ENCODE measurements at places on chromosomes 13 and 19.

DNA sequence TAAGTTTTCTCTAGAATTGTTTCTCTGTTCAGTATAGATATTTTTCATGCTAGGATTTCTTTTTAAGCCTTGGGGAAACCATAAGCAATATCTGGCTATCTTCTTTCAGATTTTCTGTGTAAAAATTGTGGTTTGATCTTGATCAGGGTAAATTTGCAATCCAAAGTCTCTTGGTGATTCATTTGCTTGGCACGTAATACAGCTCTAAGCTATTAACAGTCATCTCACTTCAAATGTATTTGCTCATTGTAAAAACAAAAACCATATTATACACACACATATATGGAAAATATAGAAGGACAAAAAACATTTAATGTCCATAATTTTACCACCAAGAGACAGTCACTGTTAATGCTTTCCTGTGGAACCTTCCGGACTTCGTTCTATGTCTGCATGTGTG, 191.0 kb downstream of the SHISA2 start:
- DNase-seq = no peak

DNA sequence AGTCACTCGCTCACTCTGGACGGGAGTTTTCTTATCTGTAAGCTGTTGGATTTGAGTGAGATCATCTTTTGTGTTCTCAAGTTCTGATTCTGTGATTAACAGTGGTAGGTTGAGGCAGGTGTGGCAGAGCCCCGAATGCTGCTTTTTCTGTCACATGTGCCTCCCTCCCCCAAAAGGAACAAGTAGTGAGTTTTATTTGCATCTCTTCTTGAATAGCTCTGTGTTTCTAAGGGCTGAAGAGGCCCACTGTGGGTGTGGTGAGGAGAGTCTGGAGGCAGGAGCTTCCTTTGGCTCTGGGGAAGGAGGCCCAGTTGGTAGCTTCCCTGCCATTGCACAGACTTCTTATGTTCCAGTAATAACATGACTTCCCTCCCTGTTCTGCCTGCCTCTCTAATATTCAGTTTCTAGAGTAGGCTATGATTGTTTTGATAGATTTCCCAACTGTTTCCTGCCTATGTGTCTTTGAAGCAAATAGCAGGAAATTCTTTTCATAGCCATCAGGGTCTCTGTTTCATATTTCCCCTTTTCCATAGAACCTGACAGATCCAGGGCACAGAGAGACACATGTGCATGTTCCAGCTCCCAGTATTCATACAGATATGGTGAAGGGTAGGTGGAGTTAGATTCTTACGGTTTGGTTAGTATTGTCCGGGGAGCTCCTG, 23.9 kb upstream of the CXCL17 start:
- DNase-seq = no peak

DNA sequence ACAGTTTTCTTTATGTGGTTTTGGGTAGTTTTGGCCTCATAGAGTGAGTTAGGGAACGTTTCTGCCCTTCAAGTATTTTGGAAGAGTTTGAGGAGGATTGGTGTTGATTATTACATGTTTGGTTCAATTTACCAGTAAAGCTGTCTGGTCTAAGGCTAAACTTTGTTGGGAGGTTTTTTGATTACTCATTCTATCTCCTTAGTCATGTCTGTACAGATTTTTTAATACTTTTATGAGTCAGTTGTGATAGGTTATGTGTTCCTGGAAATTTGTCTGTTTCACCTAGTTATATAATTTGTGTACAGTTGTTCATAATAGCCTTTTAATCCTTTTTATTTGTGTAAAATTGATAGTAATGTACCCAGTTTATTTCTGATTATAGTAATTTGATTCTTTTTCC, 20.4 kb downstream of the RNF17 start:
- no peak for DNase-seq

DNA sequence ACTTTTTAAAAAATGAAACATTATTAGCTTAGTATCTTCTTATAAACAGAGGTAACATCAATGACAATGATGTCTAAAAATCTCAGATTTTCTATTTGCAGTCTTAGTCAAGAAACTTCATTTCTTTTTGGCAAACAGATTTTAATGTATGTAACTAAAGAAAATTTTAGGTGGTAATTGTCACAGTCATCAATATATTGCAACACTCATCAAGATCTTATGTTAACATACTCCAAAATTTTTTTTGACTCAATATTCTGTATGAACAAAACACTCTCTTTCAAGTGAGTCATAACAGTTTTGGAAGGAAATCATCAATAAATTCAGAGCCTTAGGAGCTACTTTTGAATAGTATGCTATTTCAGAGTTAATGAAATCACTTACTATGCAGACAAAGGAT, 1507.6 kb downstream of the SLITRK1 start:
- no peak for DNase-seq

- DNase-seq = no peak
Observed at GRCh38 chr13:58056426-58056825, 424.9 kb downstream of the PCDH17 start.

- DNase-seq = no peak
Observed at GRCh38 chr19:15829306-15829698, 13.8 kb upstream of the OR10H1 start.

GRCh38 chr13:105579821-105580710, 955.4 kb downstream of the EFNB2 start:
- DNase-seq = no peak

DNA sequence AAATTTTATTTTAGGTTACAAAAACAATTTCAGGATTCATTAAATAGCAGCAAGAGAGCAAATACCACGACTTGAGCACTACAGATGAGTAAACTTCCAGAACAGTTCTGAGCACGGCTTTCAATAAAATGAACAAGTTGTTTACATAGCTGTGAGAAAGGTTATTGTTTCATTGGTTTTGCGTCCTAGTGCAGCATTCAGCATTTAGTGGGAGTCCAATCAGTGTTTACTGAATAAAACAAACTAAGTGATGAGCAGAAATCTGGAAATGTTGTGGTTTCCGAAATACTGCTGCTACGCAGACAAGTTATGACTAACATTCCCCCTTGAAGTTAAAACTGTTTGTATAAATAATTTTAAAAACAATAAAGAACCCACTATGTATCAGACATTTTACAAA, 251.5 kb upstream of the STARD13 start:
- DNase-seq = no peak

DNA sequence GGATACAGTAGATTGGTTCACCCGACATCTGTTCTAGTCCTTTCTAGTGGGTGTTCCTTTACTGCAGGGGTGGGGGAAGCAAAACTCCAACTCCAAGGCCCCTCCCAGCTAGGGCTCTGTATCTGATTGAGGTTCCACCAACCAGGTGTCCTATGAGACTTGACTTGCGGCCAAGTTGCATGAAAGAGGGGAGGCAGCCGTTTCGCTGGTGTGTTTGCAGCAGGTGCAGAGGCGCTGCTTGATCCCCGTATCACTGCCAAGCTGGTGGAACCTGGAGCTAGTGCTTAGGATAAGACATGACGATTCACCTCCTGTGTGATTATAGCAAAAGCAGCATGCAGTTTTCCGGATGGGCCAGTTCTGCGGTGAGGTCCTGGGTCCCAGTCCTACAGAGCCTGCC, 338.2 kb downstream of the UQCRFS1 start:
- no peak for DNase-seq

DNA sequence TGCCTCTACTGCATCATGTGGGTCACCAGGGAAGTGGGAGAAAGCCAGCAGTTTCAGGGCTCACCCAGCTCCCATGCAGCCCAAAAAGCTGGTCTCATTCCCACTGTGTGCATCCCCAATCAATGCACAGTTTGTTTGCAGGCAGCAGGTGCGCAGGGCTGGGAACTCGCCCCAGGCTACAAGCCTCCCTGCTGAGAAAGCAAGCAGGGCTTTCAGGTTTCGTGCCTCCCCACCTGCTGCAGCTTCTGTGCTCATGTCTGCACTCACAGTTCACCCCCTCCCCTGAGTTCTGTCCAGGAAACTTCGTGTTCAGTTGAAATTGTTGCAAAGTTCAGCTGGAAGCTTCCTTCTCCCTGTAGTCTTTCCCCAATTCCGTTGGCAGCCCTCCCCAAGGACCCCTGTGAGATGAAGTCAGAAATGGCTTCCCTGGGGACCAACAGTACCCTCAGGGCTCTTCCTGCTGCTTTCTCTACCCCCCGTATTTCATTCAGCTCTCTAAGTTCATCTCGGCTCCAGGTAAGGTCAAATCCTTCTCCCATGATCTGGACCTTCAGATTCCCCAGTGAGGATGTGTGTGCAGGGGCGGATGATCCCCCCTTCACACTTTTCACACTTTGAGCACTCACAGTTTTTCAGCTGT, 10.3 kb upstream of the KLK3 start:
- no peak for DNase-seq

GRCh38 chr19:45175515-45176345, 2.3 kb downstream of the TRAPPC6A start:
- no peak for DNase-seq

- no peak for DNase-seq
Observed at GRCh38 chr13:108572782-108573211, 56.6 kb upstream of the MYO16 start.

GRCh38 chr13:90696254-90696653, 651.2 kb upstream of the MIR17HG start:
- DNase-seq = no peak

Measured in GOT3 (cell line).